T follicular helper cell (primary cell): ENCODE measurements at places on chromosomes 1 and 21.

GRCh38 chr1:225596736-225597135 is 56.2 kb downstream of the ENAH start:
- no peak for DNase-seq

GRCh38 chr1:181119093-181119989 is 30.8 kb downstream of the IER5 start:
- DNase-seq = no peak

DNA sequence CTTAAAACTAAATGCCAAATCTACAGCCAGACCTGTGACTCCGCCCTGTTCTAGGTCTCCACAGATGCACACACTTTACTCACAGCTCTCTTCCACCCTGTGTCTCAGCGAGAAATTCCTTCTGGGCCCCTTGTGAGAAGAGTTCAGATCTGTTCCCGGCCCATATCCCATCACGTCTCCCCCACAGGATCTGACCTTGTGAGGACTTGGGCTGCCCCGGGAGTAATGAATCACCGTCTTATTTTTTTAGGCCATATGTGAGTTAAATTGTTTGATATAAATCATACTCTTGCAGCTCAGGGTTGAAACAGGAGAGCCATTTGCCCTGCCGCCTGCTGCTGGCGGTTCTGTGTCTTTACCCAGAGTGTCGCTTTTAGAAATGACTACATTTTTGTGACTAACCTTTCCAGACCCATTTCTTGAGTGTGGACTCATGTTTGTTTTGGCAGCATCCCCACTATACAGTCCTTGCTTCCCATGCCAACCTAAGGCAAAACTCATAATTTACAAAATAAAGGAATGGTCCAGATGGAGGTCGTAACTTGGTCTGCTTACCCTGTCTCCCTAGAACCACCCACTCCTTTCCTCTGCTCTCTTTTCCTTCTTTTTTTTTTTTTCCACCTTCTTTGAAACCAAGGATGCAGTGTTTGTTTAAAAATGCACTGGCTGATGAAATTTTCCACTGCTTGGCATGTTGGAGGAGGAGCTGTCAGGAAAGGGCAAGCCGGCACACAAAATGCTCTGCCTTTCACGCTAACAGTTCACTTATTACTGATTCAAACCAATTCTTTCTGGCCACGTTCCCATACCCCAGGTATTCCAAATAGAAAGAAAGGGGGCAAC is 98.0 kb upstream of the C1orf105 start:
- DNase-seq = no peak

DNA sequence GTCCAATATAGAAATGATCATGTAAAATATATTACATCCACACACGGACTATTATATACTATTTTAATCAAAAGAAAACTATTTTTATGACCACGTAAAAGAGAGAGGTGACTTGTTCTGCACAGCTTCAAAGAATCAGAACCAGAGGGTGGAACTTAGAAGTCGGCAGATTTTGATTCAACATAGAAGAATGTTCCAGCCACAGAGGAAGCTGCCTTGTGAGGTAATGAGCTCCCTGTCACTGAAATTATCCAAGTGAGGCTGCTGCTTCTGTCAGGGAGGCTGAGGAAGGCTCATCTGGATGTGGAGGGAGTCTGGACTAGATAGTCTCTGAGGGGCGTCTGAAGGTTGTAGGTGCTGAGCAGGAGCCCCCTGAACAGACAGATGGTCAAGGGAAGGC is 2.7 kb downstream of the PLEKHA6 start:
- no peak for DNase-seq

GRCh38 chr1:67917006-67917405 is 83.7 kb upstream of the GNG12 start:
- no peak for DNase-seq

DNA sequence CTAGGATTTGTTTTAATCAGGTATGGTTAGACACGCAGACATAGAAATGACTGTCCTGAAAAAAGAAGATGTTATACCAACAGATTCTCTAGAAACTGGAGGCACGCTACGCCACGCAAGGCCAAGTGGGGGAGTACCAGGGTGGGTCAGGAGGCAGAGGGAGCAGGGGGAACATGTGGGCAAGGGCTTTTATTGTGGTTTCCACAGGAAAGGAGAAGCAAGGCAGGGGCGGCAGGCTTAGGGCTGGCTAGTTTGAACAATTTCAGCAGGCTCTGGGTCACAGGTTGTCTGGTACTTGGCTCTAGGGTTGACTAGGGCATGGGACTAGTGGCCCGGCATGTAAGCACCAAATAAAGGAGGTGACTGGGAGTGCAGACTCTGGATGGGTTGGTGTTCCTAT is 7.2 kb downstream of the MTARC2 start:
- DNase-seq = no peak

DNA sequence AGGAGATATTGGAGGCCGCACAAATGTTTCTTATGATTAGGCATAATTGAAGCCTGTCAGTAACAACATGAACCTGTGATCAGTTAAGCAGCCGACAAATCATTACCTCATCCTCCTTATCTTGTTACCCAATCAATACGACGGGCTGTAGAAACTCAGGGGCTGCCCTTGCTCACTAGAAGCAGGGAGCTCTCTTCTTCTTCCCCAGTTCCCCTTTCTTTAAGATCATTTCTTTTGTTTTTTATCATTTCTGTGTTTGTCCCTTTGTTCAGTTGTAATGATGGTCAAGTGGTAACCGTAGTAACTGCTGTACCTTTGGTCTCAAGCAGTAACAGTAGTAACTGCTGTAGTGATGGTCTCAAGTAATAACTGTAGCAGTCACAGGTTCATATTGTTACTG is 13.8 kb upstream of the FCGR2A start:
- no peak for DNase-seq

- no peak for DNase-seq
These were observed 203.6 kb downstream of the PCP4 start for GRCh38 chr21:40070871-40071270.
